ENCODE measurements at places on chromosomes 6 and 20.
A peak's percentile ranks its signal among the peaks of the same experiment; 100 is the strongest.

DNA sequence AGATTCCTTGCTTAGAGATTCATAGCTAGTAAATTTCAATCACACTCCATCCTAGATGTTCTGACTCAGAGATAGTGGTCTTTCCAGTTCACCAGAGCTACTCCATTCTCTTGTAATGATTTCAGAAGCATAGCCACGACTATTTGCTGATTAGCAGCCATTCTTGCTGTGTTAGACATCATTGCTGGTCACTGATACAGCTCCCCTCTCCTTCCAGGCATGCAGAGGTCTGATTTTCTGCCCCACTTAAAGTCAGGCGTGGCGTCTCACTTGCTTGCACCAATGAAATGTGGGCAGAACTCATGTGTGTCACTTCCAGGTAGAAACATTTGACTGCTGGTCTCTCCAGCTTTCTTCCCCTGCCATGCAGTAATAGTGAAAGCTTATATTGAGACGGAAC, 168.9 kb upstream of the JARID2 start:
- peak; percentile 40 for DNase-seq

DNA sequence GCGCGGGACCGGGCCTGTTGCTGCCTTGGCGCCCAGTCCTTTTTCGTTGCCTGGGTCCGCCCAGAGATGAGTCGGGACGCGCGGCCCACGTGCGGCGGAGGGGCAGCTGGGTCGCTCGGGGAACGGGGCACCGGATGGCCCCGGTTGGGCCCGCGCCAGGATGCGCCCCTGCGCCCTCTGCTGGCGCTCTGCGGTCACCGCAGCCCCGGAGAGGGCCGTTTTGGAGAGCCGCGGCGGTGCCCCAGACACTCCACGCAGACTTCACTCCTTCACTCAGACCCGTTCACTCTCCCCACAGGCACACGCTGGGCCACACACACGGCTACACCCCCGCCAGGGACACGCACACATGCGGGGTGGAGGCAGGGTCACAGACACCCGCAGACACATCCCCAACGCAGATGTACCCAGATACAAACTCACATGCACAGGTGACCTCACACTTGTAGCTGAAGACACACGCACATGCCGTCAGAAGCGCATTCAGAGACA, 38.8 kb downstream of the SRC start:
- DNase-seq: no peak

DNA sequence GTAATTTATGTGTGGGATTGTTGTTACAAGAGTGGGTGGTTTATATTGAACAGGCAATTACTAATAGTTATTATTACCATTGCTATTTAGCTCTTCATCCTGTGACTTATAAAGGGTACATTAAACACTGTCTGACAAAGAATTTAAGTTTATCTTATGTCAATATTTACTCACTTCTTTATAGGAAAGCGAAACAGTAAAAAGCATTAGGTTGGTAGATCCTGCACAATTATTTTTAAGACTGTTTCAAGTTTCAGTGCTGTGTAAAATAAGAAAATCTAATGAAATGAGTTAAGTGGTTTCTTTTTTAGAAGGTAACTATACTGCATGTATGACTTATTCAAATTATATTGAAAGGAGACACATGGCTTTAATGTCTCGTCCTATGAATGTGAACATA, 135.8 kb upstream of the MAP3K7 start:
- DNase-seq: no peak

- DNase-seq: no peak
These were observed 290.9 kb upstream of the TSHZ2 start for GRCh38 chr20:52681288-52681687.

DNA sequence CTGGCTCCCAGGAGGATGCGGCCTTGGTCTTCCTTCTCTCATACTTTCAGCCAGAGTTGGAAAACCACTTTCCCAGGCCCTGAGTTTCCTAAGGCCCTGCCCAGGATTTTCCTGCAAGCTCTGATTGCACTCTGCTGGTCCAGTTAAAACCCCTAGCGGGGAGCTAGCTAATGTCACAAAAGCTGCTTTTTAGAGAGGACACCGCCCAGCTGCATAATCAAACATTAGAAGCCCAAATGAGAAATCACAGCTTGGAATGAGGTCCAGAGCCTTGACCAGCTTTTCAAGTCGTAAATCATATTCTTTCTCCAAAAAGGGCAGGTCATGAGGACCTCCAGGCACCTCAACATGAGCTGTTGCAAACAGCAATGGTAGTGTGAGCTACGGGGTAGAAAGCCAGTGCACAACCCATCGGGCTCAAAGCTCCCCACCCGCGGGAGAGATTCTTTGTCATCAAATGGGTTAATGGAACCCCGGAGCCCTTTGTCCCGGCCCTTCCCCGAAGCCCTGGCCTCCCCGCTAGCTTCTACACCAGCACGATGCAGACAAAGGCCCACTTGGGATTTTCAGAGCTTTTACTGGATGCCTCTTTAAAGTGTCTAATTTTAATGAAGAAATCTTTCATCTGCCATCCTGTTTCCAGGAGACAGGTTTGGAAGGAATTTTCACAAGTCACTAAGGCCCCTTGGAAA, 134.0 kb downstream of the SCML4 start:
- no peak for DNase-seq

DNA sequence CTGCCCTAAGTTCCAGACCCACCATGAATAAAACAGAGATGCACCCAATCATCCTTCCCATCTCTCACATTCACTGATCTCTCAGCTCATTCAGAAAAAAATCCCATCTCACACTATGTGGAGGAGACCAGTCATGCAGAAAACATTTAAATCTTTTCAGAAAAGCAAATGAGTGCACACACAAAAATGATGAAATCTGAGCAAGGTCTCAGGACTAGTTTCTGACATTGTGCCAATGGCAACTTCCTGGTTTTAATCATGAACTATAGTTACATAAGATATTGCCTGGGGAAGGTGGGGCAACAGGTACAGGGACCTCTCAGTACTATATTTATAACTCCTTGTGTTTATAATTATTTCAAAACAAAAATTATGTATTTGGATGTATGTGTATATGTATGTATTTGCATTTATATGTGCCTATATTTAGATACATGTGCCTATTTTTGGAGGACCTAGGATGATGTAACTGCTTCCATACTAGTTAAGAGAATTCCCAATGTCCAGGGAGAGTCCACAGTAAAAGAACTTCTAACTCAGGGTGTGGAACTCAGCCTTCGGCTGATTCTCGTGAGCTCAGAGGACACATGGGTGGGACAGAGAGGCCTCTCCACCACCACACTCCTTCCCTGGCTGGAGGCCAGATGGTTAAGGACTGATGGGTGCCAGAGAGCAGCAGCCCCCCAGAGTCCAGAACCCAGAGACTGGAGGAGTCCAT, 71.7 kb upstream of the MAP3K4 start:
- peak; percentile 29 for DNase-seq

GRCh38 chr6:44002067-44002592, 125.1 kb downstream of the MRPL14 start:
- DNase-seq: no peak

- no peak for DNase-seq
These were observed 48.4 kb downstream of the CEP43 start for GRCh38 chr6:167047554-167047953.

Data from NCI-H226 (cell line).